ENCODE measurements at places on chromosomes 2 and 18.

DNA sequence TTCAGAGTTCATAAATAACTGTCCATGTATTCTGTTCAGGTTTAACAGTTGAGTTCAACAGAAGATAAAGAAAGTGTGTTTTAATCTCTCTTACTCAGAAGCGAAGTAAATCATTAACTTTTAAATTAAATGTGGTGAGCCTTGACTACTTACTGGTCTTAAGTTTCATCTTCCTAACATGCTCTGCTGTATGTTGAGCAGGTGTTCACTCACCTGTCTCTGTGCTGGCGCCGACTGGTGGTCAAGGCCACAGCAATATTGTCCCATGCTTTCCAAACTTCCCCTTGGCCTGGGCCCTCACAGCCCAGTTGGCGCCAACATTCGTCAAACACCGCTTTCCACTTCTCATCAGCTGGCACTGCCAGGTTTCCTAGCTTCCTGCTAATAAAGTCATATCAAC, 17.0 kb upstream of the MPP4 start:
- DNase-seq = no peak

GRCh38 chr18:25300492-25300891, 51.5 kb downstream of the ZNF521 start:
- no peak for DNase-seq

DNA sequence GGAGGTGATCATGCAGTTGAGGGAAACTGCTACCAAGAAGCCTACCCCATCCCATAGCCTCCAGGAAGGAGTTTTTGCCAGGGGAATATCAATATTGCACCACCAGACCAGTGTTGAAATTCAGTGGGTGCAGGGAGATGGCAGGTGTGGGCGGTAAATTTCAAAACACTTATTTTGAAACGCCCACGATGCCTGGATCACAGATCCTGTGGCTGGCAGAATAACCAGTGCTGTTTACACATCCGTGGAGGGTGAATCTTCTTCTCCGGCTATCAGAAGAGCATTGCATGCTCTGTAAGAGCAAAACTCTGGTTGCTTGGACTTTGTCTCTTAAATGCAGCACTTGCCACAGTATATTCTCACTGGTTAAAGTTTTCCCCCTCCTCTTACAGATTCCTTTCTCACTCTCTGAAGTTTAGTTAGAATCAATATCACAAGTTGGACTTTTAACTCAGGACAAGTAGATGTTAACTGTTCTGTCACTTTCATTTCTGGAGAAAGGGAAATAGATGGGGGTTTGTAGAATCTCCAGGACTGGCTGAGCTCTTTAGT, 70.5 kb upstream of the ZCCHC2 start:
- DNase-seq = no peak

- peak; percentile 59 for DNase-seq
These were observed 281.6 kb downstream of the ZNF385B start for GRCh38 chr2:179579800-179580199.

GRCh38 chr2:55771612-55772011, 78.0 kb upstream of the PNPT1 start:
- DNase-seq = peak; percentile 48

- no peak for DNase-seq
These were observed 7.1 kb upstream of the PPP1R1C start for GRCh38 chr2:181978351-181979150.

DNA sequence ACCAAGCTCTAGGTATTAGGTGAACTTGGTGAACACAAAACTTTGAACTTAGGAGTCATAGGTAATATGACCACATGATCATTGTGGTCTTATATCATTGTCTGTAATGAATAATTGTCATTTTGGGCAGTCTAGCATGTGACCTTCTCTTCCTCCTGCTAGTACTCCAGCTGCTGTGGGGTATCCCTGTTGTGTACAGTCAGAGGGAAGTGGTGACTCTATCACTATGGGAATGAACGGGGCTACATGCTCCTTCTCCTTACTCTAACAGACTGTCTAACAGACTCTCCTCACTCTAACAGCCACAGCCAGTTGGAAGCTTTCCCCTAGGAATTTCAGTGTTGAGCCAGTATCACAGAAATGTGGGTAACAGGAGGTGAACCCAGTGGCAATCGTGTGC, 68.2 kb upstream of the NEDD4L start:
- DNase-seq = no peak

DNA sequence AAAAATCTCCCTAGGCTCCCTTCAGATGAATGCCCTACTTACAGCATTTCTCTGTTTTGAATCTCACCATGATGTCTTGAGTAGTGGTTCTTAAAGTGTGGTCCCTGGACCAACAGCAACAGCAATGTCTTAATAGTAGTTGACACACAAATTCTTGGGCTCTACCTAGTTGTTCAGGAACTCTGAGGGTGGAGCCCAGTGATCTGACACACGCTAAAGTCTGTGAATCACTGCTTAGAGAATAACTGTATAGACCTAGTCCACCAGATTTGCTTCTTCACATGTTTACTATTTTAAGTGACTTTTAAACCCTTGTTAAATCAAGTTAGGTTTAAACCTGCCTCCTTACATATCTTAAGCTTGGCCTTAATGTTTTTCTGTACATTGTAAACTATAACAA, 47.6 kb upstream of the ARHGAP15 start:
- DNase-seq = no peak

- DNase-seq = no peak
These were observed 202.5 kb downstream of the ZFP36L2 start for GRCh38 chr2:43023791-43024514.

- DNase-seq = no peak
These were observed 2.1 kb downstream of the GATA6 start for GRCh38 chr18:22171258-22172119.

DNA sequence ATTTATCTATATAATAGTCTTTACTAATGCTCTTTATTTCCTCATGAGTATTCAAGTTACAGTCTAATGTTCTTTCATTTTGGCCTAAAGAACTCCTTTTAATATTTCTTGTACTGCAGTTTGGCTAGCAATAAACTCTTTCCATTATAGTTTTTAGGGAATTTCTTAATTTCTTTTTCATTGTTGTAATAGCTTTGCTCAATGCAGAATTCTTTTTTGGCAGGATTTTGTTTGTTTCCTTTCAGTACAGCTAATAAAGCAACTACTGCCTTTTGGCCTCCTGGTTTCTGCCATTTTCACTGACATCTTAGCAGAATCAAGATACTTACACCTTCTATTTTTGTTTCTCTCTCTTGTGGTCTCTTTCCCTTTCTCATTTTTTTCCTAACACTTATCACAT, 390.4 kb upstream of the RGPD4 start:
- DNase-seq = no peak

GRCh38 chr2:12948961-12949353, 232.2 kb downstream of the TRIB2 start:
- no peak for DNase-seq

DNA sequence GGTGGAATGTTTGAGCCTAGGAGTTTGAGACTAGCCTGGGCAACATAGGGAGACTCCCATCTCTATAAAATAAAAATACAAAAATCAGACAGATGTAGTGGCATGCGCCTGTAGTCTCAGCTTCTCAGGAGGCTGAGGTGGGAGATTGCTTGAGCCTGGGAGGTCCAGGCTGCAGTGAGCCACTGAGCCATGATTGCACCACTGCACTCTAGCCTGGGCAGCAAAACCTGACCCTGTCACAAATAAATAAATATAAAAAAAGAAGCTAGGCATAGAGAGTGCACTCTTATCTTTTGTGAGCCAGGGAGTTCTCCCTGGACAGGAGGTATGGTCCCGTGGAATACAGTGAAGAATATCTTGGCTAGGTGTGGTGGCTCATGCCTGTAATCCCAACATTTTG, 11.0 kb upstream of the KYNU start:
- DNase-seq = no peak

GRCh38 chr18:45068400-45069094, 387.9 kb downstream of the SETBP1 start:
- DNase-seq = no peak

DNA sequence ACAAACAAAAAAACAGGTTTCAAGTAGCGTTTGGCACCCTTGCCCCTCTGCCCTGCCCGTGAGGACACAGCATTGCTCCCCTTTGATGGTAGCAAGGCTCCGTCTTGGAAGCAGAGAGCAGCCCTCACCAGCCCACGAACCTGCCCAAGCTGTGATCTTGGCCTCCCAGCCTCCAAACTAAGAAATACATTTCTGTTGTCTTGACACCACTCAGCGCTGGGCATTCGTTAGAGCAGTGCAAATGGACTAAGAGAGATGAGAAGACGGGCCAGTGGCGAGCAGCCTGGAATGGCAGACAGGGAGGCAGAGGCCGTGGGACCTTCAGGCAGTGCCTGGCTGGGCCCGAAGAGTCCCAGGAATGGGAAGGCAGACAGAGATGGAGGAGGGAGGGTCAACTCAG, 109.8 kb downstream of the SH3BP4 start:
- no peak for DNase-seq

GRCh38 chr2:24434541-24434940, 56.5 kb upstream of the NCOA1 start:
- no peak for DNase-seq

- DNase-seq = no peak
These were observed 539.5 kb downstream of the NRXN1 start for GRCh38 chr2:50492477-50492851.

GRCh38 chr2:226647621-226648518, 151.8 kb downstream of the IRS1 start:
- no peak for DNase-seq

DNA sequence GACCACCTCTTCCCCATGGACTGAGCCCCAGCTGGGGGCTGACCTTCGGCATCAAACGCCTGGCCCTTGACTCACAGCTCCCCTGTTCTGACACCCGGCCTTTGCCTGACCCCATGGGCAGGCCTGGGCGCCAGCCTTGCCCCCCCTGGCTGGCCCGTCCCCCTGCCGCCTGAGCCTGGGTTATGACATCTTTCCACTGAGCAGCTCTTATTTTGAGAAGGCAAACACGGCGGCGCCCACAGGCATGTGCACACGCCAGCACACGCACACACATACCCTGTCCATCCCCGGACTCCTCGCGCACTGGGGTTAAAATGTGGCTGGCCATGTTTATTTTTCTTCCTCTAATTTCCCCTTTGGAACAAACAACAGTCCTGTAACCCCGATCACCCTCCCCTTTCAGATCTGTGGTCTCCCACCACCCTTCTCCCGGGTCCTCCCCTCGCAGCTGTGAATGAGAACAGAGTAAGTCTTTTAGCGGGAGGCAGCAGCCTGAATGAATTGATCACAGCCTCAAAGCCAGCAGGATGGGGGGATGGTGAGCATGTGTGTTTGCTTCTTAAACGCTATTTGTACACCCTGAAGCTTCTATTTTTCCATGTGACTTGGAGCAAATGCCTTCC, 11.8 kb upstream of the ATOH8 start:
- peak; percentile 99 for DNase-seq

- DNase-seq = peak; percentile 96
These were observed 9.2 kb downstream of the SEPTIN10 start for GRCh38 chr2:109604597-109604996.

DNA sequence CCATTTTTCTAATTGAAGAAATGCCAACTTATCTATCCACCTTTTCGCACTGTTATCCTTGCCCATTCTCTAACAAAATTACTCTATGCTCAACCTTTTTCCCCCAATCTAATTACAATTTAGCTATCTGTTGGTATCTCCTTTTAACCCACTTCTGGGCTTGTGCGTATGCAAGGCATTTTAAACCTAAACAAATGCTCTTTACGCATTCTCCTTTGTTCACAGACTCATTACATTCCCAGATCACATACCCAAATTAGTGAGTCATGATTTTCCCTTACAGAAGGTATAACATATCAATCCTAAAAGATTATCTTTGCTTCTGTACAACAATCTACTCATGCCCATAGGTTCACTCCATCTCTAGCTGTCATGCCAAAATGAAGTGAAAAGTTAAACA, 71.7 kb upstream of the LYPD1 start:
- DNase-seq = no peak

DNA sequence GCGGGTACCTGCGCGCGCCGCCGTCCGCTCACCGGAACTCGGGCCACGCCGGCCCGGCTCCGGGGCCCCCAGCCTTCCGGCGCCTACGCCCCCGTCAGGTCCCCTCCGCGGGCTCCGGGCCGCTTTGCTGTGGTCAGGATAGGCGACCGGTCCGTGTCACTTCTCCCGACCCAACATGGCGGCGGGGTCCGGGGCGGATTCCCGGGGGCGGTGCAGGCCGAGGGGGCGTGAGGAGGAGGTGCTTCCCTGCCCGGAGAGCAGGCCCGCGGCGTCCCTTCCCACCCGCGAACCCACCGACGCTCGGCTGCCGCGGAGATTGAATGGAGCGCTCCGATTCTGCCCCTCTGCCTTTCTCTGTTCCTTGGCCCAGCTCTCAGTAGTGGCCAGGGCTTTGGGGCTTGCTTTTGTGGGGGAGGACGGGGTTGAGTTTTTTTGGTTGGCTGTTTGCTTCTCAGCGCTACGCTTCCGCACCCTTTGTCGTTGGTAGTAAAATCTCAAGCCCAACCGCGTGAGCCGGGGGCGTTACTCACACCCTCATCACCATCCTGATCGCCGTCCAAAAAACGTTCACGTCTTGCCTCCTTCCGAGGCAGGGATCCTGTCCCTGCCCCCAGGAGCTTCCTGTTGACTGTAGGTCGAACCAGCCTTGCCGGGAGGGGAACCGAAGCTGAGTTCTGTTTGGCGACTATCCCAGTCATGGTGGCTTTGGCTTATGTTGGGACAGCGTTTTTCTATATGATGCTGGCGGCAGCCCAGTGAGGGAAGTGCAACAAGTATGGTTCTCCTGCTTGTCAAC, 532 bp upstream of the YES1 start:
- peak; percentile 45 for DNase-seq

DNA sequence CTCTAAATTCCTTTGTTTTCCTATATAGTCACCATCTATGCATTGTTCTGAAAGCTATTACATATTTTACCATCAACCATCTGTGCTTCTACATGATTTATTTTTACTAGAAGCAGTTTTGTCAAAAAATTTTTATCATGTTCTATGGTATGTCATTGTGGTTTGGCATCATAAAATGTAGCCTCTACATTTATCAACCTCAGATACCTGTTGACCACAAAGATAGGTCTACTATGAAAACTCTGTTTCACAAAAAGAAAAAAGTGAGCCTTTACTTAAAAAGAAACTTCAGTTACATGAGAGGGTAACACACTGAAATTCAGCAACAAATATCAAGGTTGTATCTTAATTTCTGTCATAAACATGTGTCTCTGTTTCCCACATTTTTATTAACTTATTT, 3.7 kb downstream of the BCL2 start:
- DNase-seq = no peak

DNA sequence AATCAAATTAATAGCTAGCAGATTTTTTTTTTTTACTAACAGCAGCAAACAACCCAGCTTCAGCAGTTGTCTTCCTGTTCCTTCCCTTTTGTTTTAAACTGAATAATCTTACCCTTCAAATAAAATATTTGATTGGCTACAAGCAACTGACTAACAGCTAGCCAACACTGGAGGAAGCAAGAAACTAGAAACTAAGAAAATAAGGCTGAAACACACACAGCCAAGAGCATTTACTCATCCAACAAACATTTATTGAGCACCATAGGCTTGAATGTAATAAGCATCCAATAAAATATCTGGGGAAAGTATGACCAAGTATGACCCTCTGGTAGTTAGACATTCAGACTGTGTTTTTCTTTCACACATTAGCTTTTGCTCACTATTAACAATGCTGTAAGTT, 189.2 kb downstream of the CD226 start:
- DNase-seq = no peak

All from RCC 7860 (cell line).